GM12865 (cell line): ENCODE measurements at places on chromosomes 5 and 9.

GRCh38 chr9:38089387-38090165, 20.5 kb upstream of the SHB start:
- DNase-seq = peak; percentile 59

- no peak for DNase-seq
Measured at GRCh38 chr9:81559709-81560108, 129.6 kb downstream of the TLE1 start.

DNA sequence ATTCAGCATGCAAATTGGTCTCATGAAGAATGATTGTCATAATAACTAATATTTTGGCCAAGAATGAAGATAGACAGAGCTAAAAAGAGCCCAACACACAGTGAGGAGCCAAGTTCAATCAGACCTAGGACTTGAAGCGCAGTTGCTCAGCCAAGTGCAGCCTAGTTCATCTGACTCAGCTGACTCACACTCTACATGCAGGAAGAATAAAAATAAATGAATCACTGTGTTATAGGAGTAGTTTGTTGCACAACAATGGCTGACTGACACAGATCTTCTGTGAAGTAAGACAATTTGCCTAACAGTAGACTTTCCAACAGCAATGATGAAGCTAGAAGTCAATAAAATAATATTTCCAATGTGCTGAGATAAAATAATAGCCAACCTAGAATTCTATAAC, 261.5 kb downstream of the CEMIP2 start:
- no peak for DNase-seq

DNA sequence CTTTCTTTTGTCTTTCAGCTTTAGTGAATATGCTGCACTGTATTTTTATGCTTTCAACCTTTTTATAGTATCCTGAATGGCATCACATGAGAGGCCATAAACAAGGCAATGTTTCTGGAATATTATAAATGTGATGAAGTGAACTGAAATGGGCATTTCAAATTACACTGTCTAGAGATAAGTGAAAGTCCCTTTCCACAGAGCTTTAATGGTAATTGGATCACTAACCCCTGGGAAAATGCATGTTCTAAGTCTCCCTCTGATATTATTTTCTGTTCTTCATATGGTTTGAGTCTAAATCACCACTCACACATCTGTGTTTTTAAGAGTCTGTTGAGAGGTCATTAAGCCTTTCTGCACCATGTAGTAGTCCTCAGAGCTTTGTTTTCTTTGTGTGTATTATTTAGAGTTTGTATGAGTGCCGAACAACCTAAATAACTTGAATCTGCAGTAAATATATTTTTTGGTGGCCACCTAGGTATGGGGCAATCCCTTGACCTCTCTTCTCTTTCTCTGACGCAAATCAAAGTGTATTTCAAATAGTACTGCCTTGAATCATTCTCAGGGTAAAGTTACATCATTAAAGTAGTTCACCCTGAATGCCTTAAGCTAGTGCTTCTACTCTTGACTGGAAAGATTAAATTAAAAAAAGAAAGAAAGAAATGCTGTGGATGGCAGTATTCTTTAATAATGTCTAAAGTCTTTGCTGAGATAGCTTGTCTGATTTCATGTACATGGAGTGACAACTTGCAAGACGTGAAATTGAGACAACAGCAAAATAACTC, 1931.0 kb upstream of the CDH6 start:
- no peak for DNase-seq

GRCh38 chr9:122070728-122071515, 22.2 kb downstream of the TTLL11 start:
- no peak for DNase-seq

DNA sequence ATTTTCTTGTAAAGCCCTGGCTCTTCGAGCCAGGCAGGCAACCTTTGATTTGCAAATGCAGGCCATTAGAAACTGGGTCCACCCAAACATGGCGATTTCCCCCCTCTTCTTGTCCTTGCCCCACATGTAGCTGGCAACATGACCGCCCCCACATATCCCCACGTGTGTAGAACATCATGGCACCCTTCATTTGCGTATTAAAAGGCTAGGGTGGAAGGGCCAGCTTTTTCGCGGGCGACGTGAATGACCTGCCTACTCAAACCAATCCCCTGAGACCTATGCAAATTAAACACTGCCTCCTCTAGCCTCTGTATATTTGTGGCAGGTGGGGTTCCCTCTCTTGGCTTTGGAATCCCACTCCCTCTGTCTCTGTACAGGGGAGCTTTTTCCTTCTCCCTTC, 107.0 kb upstream of the CLINT1 start:
- no peak for DNase-seq

DNA sequence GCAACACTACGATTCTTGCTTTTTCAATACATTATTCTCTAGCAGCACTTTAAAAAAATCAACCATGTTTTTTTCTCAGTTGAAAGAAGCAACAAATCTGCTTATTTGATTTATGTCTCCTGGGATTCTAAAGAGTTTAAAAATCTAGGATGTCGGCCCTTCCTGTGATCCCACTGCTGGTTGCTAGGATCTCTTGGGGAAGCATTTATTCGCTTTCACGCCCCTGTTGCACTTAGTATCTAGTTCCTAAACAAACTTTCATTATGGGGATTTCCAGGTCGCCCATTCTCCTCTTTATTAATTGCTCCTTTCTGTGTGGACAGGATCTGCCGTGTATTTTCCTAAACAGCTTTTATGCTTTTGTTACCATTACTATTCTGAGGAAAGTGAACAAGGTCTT, 313.5 kb downstream of the AGTPBP1 start:
- no peak for DNase-seq

DNA sequence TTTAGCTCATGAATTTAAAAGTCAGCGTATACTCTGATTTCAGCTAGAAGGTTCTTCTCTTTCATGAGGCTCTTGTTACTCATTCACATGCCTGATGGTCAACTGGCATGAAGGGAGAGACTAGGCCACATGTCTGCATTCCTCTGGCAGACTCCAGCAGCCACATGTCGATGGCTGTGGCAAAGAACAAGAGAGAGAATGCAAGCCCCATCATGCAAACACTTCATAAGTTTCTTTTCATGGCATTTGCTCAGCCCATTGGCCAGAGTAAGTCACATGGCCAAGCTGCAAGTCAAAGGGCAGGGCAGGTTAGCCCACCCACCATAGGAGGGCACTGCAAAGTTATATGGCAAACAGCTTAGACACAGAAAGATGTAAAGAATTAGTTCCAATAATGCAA, 5.4 kb downstream of the KCNV2 start:
- DNase-seq = no peak

DNA sequence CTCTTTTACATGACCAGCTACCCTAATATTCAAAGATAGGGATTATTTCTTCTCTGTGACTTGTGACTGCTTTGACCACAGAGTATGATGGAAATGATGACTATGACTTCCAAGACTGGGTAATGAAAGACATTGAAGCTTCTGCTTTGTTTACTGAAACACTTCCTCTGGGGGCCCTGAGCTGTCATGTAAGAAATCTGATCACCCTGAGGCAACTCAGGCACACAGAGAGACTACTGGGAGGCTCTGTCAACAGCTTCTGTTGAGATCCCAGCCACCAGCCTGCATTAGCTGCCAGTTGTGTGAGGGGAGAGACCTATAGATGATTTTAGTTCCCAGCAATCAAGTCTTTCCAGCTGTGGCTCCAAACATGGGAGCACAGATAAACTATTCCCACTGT, 76.5 kb downstream of the KCTD16 start:
- DNase-seq = no peak

DNA sequence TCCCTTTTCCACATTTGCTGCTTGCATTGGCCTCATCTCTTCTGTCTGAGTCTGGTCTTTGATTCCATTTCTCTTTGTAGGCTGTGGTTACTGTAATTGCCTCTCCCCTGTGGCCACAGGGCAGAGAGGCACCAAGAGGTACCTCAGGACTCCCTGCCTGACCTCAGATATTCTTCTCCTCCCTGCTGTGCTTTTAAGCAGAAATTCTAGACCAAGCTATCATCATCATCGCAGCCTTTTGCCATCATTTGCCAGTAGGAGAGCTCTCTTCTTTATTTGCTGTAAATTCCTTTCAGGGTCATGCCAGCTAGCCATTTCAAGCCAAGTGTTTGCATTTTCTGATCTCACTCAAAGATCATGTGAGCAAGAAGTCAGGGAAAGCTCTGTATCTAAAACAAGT, 369.6 kb downstream of the ICE1 start:
- no peak for DNase-seq

- peak; percentile 19 for DNase-seq
Measured at GRCh38 chr9:124357721-124358361, 57.4 kb downstream of the PSMB7 start.

DNA sequence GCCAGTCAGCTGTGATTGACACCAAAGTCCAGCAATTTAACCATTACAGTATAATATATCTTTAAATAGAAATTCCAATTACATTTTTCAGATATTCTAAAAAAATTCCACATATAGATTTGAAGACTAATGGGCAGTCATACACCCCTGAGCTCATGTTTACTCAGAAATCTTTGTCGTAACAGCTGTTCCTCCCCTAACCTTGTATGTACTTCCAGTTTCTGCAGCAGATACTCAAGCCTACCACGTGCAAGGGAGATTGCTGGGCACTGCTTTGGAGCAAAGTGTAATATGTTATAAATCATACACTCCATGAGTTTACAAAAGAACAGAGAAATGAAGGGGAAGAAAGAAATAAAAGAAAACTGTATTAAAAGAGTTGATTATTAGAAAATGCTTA, 241.2 kb downstream of the TRIM32 start:
- DNase-seq = no peak

- DNase-seq = no peak
Measured at GRCh38 chr5:61837788-61838187, 468.2 kb upstream of the KIF2A start.

GRCh38 chr9:35760651-35761050, 6.6 kb upstream of the MSMP start:
- DNase-seq = no peak

GRCh38 chr5:65012301-65012892, 243.7 kb downstream of the CWC27 start:
- no peak for DNase-seq

- no peak for DNase-seq
Measured at GRCh38 chr9:97704345-97704677, 7.2 kb upstream of the XPA start.

DNA sequence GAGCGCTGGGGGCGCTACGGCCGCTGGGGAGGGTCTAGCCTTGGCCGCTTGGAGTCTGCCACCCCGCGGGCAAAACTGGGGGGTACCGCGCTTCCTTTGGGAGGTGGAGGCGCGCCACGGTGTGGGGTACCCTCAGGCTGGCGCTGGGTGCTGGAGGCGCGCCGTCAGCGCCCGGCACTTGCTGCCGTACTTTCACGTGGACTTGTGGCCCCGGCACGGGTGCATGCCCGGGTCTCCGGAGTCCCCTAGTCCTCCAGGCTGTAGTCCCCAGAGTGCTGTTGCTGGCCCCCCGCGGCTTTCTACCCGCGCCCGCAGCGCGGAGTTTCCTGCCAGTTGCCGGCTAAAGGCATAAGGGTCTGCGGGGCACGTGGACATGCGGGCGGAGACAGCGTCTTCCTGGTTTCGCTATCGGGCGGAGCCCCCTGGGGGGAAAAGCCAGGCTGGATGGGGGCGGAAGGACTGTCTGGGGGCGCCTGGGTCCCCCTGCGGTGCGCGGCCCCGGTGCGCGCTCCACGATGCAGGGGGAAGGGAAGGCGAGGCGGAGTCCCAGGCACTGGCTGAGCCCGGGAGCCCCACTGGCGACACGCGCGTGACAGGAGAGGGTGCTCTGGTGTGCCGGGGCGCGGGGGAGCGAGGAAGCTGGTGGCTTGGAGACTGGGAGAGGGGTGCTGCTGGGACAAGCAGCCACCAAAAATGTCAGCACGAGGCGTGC, 666 bp downstream of the PPARGC1B start:
- peak; percentile 78 for DNase-seq

DNA sequence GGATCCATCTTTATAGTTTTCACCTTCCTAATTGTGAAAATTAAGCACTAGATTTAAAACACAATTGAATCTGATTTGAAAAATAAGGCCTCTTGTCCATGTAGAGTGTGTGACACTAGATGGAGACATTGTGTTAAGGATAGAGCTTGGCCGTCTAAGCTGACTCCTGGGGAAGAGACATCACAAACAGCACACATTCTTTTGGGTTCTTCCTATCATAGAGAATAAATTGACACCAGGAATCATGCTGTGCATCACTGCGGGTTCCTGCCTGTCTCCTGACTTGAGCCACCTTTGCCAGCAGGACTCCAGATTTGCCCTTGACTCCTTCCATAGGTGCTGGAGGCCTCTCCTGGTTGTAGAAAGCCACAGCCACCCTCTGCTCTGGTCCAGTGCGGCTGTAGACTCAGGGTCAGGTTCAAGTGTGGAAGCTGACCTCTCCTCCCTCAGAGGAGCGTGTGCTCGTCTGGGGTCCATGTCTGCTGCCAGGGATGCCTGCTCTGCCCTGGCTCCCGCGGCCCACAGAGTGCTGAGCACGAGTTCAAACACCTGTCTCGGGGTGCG, 11.2 kb downstream of the ROPN1L start:
- DNase-seq = peak; percentile 87

DNA sequence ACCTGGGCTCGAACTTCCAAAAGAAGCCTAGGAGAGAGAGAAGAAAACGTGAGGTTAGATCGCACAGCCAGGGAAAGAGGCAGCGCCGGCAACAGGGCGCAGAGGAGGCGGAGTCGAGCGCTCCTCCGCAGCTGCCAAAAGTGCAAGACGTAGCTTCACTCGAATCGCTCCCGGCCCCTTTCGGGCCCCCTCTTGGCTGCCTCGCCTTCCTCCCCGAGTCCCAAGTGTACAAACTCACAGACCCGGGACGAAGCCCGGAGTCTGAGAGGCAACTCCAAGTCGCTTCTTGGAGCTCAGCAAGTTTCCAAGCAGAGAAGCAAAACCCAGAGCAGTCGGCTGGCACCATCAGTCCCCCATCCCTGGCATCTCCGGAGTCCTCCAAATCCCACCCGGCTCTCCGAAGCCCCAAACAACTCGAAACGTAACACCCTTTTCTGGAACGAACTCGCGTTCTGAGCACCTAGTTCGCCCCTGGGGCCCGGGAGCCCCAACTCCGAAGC, 1.2 kb downstream of the MIER3 start:
- DNase-seq = peak; percentile 64

DNA sequence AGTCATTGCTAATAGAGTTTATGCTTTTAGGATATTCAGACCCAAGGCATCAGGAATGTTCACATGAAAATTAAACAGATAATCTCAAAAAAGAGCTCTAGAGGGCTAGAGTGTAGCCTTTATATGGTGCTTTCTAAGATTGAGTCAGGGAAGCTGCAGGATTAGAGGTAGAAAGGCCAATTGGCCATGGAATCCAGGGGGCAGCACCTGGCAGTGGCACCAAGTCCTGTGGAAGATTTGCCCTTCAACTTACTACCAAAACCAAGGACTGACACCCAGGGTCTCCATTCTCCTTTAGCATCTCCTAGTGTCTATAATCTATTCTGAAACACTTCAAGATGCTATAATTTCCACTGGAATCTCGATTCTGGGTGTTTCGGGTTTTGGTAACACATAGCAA, 112.4 kb downstream of the ACER2 start:
- DNase-seq = no peak

DNA sequence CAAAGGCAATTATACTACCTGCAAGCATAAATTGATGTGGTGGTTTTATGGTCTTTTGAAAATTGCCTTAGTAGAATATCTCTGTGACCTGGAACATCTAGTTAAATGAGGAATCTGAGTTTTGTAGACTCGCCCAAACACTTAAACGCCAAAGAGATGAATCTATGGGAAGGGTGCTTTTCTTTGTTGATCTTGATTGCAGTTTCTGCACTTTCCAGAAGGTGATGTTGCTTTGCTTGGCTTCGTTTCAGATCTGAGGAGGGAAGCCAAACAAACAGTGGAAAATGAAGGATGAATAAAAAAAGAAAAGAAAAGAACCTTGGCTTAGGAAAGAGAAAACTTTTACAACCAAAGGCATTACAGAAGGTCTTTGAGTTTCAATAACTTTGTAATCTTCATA, 1021.2 kb downstream of the NR2F1-AS1 start:
- no peak for DNase-seq
